ENCODE measurements at places on chromosomes 6 and 20.

GRCh38 chr20:17316316-17317038 is 89.6 kb downstream of the PCSK2 start:
- DNase-seq: no peak

DNA sequence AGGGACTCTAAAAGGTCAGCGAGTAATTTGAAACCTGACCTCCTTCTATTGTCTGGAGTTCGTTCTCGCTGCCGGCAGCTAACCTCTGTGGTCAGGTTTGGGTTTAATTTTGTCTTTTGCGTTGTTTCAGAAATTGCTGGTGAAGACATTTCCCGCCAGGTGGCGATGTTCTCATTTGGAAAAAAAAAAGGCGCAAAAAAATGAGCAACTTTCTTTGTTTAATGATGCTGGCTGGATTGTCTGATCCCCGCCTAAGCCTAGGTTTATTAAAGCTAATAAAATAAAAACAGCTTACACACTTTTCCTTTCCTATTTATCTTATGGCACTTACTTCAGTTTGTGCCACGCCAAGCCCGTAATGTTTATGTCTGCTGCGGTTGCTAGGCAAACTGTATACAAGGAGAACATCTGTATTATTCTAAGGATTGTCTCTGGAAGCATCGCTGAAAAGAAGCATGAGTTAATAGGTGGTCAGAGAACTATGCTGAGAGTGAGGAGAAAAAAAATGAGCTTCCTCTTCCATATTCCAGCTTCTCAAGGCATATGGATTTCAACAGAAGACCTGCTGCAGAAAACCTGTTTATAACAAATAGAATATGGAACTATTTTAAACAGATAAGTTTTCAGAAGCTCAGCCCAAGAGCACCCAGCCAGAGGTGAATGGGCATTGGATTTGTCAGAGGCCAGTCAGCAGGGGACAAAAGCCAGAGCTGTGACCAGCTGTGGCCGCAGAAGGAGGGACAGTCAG is 205.7 kb downstream of the DOK5 start:
- DNase-seq: no peak

DNA sequence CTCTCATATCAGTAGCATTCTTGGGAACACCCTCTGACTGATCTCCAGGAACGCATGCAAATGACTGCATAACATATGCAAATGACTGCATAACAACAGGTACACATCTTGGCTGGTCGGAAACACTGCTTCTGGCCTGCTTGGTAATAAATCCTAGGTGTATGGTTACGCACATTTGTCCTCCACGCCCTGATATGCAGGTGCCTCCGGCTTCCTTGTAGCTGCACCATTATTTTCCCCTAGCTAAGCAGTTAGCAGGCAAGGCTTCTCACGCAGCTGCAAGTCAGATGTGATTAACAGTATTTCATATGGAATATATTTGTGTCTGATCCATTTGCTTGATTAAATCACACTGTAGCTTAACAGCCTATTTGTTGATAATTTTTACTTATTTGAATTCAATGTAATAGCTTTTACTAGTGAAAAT is 5.9 kb downstream of the RPS6KA2 start:
- DNase-seq: no peak

GRCh38 chr6:39755231-39755630 is 30.0 kb upstream of the KIF6 start:
- no peak for DNase-seq

GRCh38 chr6:16802071-16802470 is 40.8 kb upstream of the ATXN1 start:
- no peak for DNase-seq

GRCh38 chr20:3796477-3797225 is 541 bp downstream of the CDC25B start:
- no peak for DNase-seq

- DNase-seq: no peak
These were observed 224 bp downstream of the MPC1 start for GRCh38 chr6:166382500-166382932.

DNA sequence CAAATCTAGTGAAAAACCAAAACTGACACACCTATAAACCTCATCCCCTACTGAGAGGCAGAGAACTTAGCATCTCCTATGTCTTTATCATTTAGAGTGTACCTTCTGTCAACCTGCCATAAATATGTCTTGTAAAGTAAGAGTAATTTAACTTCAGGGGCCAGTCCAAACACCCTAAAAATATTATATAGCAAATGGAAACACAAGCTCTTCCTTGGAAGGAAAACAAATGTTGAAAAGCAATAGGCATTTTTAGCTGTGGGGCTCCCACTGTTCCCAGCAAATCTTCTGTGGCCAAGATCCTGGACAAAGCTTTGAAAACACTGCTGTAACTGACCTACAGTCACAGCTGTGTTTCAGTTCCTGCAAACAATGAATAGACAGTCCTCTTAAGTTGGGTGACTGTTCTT is 140.0 kb upstream of the RNF217 start:
- DNase-seq: no peak

DNA sequence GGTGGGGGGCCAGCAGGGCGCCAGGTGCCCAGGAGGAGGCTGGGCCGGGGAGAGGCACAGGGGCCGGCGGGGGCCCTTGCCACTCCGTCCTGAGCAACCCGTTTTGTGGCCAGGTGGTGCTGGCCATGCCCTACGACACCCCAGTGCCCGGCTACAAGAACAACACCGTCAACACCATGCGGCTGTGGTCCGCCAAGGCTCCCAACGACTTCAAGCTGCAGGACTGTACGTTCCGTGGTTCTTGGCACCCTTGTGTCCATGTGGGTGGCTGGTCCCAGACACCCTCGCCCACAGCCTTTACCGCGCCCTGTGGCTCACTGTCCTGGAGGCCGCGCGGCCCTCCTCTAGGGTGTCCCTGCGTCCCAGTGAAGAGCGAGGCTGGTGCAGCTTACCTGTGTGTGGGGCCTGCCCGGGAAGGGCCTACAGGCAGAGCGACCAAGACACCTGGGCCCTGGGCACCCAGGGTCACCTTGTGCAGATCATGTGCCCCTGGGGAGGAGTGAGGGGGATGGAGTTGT is 28.7 kb downstream of the PYGB start:
- DNase-seq: no peak

DNA sequence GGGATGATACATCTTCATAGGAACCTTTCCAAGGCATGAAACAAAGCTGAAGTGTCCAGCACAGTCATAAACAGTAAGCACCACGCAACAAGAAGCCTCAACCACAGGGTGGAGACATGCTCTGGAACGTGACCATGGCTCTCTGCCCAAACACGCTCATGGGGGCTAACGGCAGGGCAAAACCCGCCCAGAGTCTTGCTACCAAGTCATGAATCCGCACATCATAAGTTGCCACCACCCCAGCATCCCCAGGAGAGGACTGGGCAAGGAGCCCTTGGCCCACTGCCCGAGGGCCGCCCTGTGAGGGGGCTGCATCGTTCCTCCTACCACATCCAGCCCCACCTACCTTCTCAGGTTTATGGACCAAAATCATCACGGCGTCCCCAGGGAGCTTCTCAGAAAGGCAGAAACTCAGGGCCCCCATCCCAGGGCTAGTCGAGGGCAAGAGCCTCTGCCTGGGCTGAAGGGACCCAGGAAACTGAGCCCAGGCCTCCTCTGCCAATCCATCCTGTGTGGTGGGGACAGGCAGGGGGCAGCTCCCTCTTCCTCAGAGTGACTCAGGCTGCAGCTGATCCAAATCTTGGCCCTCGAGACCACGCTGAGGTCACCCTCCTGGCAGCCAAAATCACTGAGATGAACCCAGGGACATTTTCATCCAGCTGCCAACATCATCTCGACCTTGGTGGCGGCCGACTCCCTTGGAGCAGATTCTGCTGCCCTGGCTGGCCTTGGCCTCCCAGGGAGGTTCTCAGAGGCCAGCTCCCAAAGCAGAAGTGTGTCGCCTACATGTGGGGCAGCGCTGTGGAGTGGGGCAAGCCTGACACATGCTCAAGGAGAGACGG is 42.6 kb downstream of the BMP7 start:
- DNase-seq: no peak

DNA sequence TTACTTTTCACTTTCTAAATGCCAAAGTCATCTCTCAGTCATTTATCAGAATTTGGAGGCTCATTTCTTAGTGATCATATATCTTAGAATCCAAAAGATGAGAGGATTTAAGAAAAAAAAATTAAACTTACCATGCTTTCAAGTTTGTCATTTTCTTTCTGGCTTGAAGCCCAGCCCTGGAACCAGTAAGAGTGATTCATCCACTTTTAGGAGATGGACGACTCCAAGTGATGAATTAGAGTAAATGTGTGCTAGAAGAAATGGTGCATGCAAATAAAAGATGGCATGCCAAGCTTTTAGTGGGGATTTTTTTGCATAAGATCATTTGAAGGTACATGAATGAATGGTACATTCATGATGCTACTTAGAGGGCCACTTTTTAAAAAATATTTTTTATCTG is 20.1 kb downstream of the PLCB1 start:
- DNase-seq: no peak

GRCh38 chr6:17161076-17161475 is 59.2 kb downstream of the STMND1 start:
- no peak for DNase-seq

DNA sequence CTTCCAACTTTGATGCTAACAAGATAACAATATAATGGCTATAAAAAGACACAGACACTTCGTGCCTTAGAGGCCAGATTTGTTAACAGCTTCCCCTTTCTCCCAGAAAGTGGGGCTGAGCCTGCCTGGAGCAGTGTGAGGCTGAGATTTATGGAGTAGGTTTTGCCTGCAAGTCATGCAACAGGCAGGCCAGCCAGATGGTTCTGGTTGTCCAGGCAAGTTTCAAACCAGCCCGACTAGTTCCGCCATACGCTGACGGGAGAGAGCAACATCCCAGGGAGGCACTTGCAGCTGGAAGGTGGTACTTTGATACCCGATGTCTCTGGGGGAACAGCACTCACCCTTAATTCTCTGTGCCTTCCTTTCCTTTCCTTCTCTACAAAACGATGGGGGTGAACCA is 81.3 kb upstream of the NAA20 start:
- DNase-seq: no peak

- DNase-seq: no peak
These were observed 700.9 kb upstream of the SLC35B3 start for GRCh38 chr6:9136141-9136822.

- DNase-seq: no peak
These were observed 103.1 kb upstream of the TBX18 start for GRCh38 chr6:84867521-84867920.

- no peak for DNase-seq
These were observed 290.6 kb upstream of the ZNF337 start for GRCh38 chr20:25987073-25987927.

GRCh38 chr6:54441687-54442248 is 133.5 kb downstream of the TINAG start:
- DNase-seq: no peak

DNA sequence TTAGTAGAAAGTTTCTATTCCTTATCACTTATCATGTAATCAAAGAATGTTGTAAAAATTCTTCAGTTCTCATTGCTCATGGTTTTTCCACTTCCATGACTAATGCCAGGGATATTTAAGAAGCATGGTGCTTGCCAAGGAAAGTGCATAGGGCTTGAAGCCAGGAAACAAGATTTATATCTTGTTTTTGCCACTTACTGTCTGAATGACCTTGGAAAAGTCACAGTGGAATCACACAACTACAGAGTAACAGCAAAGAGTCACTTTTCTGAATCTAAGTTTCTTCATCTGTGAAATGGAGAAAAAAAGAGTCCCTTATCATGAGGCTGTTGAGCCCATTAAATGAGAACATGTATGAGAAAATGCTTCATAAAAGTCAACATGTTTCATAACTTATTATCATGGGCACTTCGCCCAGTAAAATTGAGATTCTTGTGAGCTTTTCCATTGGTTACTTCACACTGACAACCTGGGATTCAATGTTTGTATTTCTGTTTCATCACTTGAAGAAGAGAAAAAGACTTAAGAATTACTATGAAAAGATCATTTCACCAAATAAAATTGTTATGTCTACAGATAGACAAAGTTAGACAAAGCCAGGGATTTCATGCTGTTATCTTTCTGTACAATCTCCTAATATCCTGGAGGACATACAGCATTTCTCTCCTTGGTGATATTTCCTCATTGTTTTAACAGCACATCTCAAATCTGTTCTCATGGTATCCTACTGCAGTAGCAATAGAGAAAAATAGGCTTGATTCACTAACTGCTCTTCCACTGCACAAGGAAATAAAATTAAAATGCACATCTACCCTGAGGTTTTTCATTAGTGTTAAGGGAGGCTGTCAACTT is 7.6 kb upstream of the BMP5 start:
- no peak for DNase-seq

DNA sequence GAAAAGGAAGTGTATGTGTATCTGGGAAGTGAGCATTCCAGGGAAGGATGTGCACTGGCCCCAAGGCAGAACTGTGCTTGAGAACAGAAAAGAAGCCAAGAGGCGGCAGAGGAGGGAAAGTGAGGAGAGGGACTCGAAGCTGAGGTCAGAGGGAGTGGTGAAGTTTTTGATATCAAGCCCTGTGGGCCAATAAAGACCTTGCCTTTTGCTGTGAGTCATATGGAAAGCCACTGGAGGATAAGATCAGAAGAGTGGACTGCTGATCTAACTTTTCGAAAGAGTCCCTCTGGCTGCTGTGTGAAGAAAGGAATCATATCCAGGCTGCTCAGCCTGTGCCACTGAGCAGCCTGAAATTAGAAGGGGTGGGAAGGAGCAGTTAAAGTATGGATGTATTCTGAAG is 99.4 kb downstream of the EYA4 start:
- no peak for DNase-seq

DNA sequence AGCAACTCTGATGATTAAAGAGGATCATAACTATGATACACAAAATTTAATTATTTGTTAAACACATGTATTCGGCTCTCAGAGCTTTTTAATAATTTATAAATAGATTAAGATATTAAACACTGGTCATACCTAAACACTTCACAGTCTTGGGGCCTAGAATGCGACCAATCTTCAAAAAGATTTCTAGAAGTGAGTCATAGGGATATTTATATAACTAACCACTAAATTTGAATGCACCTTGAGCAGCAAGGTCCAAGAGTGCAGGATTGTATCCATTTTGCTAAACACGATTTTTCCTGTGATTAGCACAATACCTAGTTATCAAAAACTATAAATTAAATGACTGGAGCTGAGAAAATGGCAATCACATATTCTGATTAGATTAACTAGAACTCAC is 709.3 kb downstream of the EPHA7 start:
- no peak for DNase-seq

GRCh38 chr6:13190376-13190775 is 138.0 kb downstream of the TBC1D7 start:
- no peak for DNase-seq

GRCh38 chr20:10795286-10796026 is 121.7 kb upstream of the JAG1 start:
- DNase-seq: no peak

GRCh38 chr6:128172752-128173682 is 272.2 kb upstream of the THEMIS start:
- DNase-seq: no peak

GRCh38 chr20:1788044-1788443 is 107.2 kb upstream of the SIRPA start:
- DNase-seq: no peak

- no peak for DNase-seq
These were observed 24.0 kb downstream of the DSTN start for GRCh38 chr20:17593902-17594301.
